ENCODE measurements at places on chromosomes 5 and 9.

- no peak for DNase-seq
Measured at GRCh38 chr5:128857076-128857677, 108.1 kb upstream of the SLC27A6 start.

- no peak for DNase-seq
Measured at GRCh38 chr5:111194925-111195324, 29.3 kb upstream of the CAMK4 start.

GRCh38 chr9:112618385-112619009 lies 99.4 kb downstream of the INIP start:
- no peak for DNase-seq

GRCh38 chr5:1961952-1962595 lies 79.3 kb upstream of the IRX4 start:
- no peak for DNase-seq

- no peak for DNase-seq
Measured at GRCh38 chr9:92496396-92497176, 14.3 kb upstream of the ASPN start.

- DNase-seq = no peak
Measured at GRCh38 chr5:33242277-33242676, 198.5 kb upstream of the TARS1 start.

DNA sequence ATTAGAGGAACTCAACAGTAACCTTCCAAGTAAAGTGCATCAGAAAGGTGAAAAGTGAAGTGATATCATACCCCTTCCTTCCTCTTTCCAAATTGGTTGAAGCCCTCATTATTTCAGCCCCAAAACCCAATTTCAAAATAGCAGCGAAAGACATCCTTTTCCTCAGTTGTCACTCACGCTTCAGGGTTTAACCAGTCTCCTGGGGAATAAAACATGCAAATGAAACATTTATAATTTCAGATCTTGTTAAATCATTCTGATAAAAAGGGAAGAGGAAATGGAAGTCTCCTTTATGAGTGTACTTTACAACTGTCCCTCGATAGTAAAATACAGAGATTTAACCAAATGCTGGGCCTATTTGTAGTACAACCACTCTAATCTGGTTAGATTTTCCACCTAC lies 22.5 kb downstream of the TRPM6 start:
- no peak for DNase-seq

DNA sequence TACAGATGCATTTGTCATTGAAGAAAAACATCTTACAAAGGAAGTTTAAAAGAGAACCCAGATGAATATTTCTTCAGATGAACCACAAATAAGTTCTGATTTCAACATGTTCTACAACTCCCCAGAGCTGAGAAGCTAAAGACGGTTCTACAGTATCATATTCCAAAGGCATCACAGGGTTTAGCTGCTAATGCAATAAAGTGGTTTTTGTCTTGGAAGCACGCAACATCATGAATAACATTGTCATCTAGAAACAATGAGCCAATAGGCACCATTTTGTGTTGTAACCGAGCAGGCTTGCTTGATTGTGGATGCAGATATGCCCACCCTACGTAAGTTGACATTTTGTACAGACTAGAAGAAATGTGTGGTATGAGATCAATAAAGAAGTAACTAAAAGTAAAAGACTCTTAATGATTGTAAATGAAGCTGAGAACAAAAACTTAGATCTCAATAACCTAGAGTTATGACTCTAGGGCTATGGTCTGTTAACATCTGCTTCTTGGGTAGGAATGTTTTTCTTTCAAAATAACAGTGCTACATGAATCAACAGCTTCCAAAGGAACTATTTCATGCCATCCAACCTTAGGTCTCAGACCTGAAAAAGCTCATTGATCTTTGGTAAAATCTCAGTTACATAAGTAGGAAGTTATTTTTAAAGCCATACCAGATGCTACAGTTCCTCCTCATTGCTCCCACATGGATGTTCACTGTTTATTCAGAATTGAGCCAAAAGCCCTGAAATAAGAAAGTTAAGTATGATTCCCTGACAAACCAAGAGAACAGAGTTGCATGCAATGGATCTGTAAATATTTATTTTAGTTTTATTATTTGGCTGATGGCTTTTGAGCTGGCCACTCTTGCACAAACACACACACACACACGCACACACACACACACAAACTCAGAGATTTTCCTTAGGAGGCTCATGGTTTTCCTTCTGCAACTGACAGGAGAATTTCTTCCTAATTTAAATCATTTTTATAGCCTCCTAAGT lies 118.7 kb upstream of the SLCO6A1 start:
- DNase-seq = peak; percentile 24

DNA sequence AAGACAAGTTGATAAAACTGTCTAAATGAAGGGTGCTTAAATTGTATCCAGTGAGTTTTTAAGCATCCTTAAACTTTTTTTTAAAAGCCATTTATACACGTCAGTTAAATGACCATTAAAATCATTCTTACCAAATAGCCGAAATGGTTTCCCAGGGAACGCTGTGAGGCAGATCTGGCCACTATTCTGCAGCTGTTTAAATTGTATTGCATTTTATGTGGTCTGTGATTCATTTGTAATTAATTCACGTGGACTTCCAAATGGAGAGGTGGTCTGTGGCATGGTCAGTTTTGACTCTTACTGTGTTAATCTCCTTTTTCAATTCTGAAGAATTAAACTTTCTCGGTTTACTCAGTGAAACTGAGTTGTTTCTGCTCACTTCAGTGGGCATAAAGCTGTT lies 113.7 kb upstream of the OTULINL start:
- DNase-seq = no peak

DNA sequence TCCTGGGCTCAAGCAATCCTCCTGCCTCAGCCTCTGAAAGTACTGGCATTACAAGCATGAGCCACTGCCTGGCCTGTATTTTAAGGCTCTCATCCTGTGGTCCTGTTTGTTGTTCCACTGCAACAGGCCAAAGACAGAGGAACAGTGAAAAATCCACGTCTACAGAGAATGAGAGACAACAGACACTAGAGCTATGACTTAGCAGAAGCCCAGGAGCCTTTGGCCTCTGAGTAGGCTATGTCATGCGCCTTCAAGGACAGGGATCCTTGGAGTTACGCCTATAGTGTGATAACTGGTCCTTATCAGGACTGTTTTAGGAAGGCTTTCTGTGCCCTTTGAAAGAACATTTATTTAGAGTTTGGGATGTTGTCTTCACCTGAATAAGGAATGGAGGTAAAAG lies 10.5 kb downstream of the POC5 start:
- DNase-seq = no peak

DNA sequence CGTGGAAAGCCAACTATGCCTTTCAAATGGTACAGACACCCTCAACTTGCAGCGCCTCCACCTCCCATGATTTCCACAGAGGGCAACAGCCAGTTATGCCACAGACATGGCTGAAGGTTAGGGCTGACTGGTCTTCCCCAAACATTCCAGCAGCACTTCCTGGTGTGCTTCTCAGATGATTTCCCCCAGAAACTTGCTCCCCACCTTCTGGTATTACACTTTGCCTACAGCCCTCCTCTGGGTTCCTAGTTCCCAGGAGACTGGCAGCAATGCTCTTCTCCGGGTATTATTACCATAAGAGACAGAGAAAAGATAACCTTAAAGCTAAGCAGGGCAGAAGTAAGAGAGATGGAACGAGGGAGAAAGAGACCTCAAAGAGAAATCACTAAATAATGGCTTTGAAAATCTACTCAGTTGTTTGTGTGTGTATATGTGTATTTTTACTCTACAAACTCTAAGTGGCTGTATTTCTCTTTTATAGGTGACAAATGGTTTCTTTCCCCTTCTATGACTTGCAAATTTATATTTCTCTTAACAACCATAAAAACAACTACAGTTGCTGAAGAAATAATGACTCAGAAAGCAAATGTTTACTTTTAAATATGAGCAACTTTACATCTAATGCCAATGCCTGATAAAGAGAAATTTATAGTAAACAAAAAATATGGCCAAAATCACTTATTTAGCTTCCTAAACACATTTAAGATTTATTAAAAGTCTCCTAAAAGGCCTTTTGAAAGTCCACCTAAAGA lies 133.8 kb downstream of the PDE4D start:
- DNase-seq = no peak

- DNase-seq = no peak
Measured at GRCh38 chr9:77488439-77489126, 159.5 kb downstream of the GNA14 start.

DNA sequence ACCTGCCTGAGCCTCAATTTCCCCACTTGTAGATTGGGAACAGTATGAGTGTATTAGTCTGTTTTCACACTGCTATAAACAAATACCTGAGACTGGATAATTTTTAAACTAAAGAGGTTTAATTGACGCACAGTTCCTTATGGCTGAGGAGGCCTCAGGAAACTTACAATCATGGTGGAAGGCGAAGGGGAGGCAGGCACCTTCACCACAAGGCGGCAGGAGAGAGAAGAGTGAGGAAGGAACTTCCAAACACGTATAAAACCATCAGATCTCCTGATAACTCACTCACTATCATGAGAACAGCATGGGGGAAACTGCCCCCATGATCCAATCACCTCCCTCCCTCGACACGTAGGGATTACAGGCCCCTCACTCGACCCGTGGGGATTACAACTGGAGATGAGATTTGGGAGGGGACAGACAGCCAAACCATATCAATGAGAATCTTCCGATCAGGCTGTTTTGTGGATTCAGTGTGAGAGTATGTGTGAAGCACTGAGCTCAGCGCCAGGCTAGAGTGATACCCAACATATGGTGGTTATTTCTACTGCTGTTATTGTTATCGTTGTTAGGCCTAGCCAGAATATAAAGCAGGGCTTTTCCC lies 14.6 kb upstream of the LMX1B start:
- no peak for DNase-seq

- no peak for DNase-seq
Measured at GRCh38 chr9:8434621-8435020, 635.0 kb upstream of the DMAC1 start.

GRCh38 chr5:74934949-74935751 lies 69.0 kb upstream of the FAM169A start:
- no peak for DNase-seq

DNA sequence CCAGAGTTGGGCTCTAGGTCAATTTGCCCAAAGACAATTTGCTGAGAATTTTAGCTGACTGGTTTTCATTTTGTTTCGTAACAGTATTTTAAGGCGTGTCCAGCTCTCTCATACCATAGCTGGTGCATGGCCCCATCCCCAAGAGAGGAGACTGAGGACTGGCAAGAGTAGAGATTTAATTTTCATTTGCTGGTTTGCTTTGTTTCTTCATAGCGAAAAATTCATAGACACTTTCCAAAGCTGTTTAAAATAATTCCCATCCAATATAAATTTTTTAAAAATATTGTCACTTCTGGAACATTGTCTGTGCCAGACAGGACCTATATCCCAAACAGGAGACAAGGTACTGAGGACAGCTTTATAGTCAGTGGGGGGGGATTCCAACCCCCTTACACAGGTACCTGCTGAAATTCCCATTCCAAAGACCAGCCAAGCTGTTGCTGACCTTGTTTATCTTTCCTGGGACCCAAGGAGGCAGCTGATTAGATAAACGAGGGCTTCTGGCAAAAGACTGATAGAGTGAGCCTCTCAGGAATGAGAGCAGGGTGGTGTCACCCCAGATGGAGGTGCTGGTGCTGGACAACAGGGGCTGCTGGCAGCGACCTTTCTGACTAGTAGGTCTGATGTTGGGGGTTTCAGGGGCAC lies 6.8 kb upstream of the ANGPTL2 start:
- no peak for DNase-seq

DNA sequence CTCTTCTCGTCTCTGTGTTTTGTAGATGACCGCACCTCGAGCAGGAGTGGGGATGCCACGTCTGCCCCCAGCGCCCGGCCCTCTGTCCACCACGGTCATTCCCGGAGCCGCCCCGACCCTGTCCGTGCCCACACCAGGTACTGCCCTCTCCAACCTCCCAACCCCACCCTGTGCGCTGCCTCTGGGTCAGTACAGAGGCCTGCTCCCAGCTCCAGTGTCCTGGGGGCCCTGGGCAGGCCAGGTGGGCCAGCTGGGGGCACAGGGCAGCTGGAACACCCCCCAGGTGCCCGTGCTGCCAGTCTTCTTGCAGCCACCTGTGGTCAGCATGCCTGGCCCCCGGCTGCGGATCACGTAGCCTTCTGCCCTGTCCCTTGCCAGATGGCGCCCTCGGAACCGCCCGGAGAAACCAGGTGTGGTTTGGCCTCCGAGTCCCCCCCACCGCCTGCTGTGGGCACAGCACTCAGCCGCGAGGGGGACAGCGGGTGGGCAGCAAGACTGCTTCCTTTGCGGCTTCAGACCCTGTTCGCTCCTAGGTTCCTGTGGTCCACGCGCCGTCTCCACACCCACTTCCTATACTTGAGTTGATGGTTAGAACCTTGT lies 133.7 kb downstream of the WNK2 start:
- no peak for DNase-seq

- DNase-seq = no peak
Measured at GRCh38 chr5:61289669-61290306, 42.3 kb upstream of the ZSWIM6 start.

DNA sequence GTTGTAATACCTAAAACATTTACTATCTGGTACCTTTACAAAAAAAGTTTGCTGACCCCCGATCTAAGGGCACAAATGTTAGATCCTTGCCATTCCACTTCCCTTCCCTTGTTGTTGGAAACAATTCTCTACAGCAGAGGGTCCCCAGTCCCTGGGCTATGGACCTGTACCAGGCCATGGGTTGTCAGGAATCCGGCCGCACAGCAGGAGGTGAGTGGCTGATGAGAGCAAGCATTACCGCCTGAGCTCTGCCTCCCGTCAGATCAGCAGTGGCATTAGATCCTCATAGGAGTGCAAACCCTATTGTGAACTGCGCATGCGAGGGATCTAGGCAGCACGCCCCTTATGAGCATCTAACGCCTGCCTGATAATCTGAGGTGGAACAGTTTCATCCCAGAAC lies 248.5 kb downstream of the AP3B1 start:
- DNase-seq = no peak

GRCh38 chr5:157540707-157541446 lies 34.7 kb downstream of the ADAM19 start:
- DNase-seq = no peak

- DNase-seq = no peak
Measured at GRCh38 chr9:94931740-94932139, 205.2 kb downstream of the AOPEP start.

GRCh38 chr5:88724201-88724600 lies 158.8 kb downstream of the MEF2C start:
- DNase-seq = no peak

GRCh38 chr5:82719368-82719767 lies 357.8 kb downstream of the TMEM167A start:
- DNase-seq = no peak

GRCh38 chr5:164341056-164341619 lies 835.7 kb downstream of the MAT2B start:
- DNase-seq = no peak

DNA sequence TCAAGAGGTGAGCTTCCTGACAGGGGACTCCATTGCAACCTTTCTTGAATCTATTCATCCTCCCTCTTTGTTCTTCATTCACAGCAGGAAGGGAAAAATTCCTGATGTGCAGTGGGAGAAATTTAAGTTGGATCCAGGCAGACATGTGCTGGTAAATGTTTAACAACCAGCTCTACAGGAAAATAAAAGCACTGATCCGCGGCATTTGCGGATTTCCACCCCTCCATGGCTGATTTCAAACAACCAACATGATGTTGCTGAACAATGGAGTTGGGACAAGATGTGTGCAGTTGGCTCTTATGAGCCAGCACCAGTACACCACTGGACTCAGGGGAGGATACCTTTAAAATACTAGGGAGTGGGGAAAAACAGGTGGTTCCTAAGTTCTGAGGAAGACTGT lies 47.0 kb downstream of the SPRY4 start:
- DNase-seq = peak; percentile 61

GRCh38 chr9:88272986-88273385 lies 115.3 kb upstream of the SPIN1 start:
- DNase-seq = no peak

GRCh38 chr5:152177626-152178349 lies 227.3 kb downstream of the NMUR2 start:
- no peak for DNase-seq

Data from left kidney (tissue), 8 donors.